ENCODE measurements at places on chromosomes 13 and 19.

DNA sequence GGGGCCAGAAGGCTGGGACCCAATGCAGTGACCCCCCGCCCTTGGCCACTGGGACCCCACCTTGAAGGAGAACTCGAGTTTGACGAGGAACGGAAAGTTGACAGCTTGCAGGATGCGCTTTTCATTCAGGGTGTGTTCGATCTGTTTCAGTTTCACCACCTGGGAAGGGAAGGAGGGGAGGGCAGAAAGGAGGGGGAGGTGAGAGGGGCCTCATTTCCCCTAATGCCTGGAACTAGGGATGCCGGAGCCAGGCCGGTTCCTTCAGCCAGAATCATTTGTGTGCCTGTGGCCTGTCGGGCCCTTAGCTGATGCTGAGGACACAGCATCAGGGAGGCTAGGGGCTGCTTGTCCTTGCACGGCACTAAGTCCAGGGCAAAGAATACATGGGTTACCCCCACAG, 12.2 kb upstream of the SAMD1 start:
- DNase-seq: no peak

GRCh38 chr13:43662976-43663375, 123.8 kb downstream of the ENOX1 start:
- no peak for DNase-seq

- no peak for DNase-seq
Measured at GRCh38 chr19:38644719-38645118, 2.7 kb upstream of the ACTN4 start.

DNA sequence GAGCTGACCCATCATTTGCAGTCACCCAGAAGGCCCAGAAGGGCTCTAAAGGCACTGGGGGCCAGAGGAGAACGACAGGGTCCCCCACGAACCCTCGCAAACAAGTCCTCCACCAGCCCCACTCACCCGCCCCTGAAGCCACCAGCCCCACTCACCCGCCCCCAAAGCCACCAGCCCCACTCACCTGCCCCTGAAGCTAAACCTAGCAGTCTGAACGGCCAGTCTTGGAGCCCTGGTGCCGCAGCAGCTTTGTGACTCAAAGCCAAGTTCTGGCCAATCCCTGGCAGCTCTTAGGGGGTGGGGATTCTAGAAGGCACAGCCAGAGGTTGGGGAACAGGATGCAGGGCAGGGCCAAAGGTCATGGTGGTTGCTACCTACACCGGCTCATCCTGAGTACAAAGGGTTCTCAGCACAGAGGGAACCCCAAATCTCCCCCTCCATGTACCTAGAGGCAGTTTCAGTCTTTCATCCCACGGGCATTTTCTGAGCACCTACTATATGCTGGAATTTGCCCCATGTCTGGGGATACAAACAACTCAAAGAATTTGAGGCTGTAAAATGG, at the start of gene IQCN:
IQCN (minus strand) TSS at position 234 of the 562 bp plus-strand sequence. CDS start 4,974 bp downstream, outside the sequence.
- no peak for DNase-seq

DNA sequence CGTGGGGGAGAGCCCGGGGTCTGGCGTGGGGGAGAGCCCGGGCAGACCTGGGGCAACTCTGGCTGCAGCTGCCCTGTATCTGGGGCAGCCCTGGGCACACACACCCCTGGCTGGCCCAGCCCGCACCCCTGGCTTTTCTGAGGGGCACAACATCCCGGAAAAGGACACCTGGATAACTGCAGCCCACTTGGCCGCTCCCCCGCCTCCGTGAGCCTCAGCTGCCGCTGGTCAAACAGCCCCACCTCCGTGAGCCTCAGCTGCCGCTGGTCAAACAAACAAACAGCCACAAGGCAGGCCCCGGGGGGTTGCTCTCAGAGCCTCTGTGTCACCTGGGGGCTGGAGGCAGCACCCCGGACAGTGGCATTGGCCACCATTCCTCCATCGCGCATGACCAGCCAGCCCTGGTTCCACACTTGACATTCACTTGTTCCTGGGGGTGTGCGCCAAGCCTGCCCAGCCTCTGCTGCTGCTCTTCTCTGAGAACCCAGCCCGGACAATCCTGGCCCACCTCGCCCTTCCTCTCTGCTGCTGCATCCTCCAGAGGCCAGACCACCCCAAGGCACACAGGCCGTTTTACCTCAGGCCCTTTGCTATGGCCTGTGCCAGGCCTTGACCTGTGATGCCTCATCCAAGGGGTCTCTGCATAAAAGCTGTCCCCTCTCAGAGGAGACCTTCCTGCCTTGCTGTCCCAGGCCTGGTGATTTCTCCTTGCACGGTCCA, 19.9 kb downstream of the CEBPG start:
- no peak for DNase-seq

DNA sequence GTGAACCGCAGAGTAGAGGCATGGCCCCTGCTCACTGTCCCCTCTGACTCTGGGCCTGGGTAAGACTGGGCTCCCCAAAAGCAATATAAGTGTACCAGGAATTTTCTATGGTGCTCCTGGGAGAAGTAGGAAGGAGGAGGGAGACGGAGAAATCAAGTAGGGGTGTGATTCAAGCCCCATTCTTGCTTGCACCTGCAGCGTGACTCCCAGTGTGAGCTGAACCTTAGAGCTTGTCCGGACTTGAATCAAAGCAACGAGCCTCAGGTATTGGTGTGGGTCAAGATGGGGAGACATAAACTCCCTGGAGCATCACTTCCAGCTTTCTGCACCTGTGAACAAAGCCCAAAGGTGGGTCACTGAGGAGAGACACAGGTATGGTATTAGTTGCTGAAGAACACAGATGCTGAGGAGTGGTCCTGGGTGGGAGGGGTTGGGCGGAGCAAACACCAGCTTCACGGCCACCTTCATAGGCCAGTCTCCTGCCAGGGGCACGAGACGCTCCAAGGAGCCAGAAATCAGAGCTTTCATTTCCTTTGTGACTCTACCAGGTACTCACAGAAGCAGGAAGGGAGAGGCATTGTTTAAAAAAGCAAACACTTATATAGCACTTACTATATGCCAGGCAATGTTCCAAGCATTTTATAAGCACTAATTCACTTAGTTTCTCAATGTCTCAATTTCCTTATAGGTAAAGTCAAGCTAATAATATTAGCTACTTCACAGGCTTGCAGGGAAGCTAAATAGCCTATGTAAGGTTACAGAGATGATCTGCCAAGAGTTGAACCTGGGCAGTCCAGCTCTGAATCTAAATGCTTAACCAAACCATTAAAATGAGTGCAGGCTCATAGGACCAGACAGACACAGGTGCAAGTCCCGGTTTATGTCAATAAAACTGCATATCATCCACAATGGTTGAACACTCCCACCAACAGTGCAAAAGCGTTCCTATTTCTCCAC, 775.3 kb downstream of the UQCRFS1 start:
- DNase-seq: no peak

Data from NCI-H526 (cell line).